ENCODE measurements at places on chromosomes 1 and 21. TPM values are rescaled to one million over a fixed set of nuclear protein-coding genes. Genes with fewer than 3 reads are reported as not detected.

C21orf91 gene
- 25.8 TPM for total RNA-seq

GRCh38 chr1:2867087-2867425 lies 65.6 kb upstream of the TTC34 start:
- DNase-seq: no peak

DNA sequence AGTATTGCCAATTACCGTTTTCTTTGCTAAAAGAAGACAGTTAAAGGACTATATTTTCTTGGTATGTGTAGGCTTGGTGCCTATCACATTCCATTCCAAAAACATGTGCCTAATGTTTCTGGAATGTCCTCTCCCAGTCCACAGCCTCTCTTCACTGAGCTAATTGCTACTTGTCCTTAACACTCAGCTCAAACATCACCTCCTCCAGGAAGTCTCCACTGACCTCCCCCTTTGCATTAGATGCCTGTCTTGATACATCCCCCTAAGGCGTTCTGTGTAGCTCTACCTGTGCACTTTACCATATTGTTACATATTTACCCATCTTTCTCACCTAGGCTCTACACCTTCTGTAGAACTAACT lies 195.6 kb upstream of the CAMK1G start:
- DNase-seq: no peak

DNA sequence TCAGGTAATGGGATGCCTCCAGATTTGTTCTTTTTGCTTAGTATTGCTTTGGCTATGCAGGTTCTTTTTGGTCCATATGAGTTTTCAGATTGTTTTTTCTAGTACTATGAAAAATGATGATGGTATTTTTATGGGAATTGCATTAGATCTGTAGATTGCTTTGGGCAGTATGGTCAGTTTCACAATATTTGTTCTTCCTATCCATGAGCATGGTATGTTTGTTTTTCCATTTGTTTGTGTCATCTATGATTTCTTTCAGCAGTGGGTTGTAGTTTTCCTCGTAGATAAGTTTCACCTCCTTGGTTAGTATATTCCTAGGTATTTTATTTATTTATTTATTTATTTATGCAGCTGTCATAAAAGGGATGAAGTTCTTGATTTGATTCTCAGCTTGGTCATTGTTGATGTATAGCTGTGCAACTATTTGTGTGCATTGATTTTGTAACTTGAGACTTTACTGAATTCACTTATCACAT lies 103.9 kb upstream of the DNAH14 start:
- DNase-seq: no peak

DNA sequence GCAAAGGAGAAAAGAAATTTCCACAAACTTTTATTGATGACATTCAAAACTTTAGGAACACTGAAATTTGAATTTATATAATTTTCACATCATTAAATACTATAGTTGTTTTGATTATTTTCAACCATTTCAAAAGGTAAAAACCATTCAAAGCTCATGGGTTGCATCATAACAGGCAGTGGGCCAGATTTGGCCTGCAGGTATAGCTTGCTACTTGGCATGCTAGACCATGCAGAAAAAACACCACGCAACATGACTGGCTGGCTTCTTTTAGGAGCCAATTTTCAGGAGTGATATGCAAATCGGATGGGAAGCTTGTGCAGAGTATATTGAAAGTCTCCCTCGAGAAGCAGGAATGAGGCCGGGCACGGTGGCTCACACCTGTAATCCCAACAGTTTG lies 144.8 kb downstream of the GLUL start:
- no peak for DNase-seq

GRCh38 chr1:114015075-114015474 lies 35.8 kb downstream of the OLFML3 start:
- DNase-seq: no peak

Data from spleen (tissue), 13 donors.